ENCODE measurements at places on chromosomes 2 and 18.

GRCh38 chr2:78606895-78607294, 418.6 kb upstream of the REG3G start:
- no peak for DNase-seq

- DNase-seq = no peak
Observed at GRCh38 chr18:76977684-76978232, 154.8 kb downstream of the MBP start.

GRCh38 chr2:43124687-43125057, 101.7 kb downstream of the ZFP36L2 start:
- no peak for DNase-seq

DNA sequence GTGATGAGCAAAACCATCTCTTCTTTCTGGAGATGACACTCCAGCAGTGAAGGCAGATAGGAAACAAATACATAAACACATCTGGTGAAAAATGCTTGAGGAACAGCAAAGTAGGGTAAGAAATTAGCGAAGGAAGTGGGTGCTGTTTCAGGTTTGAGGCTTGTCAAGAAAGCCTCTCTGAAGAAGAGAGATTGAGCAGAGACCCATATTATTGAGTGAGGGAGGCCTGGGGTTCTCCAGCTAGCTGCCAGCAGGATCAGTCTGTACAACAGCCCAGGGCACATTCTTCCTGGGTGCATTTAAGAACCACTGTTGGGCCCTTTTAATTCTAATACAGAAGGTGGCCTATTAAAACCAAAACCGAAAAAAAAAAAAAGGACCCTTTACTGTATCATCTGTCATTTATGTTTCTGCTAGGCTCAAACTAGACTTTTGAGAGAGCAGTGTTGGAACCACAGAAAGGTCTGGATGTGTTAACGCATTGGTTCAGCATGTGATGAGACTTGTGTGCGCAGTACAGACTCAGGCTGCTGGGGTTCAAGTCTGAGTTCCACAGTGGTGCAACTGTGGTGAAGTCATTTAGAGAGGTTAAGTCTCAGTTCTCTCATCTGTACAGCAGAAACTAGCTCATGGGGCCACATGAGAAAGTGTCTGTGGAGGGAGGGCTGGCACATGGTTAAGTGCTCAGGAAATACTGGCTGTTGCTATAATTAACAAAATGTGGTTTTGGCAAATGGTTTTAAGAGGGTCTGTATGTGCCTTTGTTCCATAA, 28.9 kb downstream of the MGAT5 start:
- DNase-seq = peak; percentile 94

DNA sequence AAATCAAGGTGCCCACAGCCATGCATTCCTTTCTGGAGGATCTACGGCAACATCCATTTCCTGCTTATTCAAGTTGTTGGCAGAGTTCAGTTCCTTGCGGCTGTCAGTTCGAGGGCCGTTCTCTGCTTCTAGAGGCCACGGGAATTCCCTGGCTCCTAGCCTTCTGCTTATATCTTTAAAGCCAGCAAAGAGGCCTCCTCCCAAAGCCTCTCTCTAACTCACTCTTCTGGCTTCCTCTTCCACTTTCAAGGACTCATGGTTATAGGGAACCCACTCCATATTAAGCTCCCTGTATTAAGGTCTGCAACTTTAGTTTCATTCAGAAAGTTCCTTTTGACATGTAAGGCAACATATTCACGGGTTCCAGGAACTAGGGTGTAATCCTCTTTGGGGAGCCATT, 150.1 kb upstream of the RMP24 start:
- DNase-seq = no peak

DNA sequence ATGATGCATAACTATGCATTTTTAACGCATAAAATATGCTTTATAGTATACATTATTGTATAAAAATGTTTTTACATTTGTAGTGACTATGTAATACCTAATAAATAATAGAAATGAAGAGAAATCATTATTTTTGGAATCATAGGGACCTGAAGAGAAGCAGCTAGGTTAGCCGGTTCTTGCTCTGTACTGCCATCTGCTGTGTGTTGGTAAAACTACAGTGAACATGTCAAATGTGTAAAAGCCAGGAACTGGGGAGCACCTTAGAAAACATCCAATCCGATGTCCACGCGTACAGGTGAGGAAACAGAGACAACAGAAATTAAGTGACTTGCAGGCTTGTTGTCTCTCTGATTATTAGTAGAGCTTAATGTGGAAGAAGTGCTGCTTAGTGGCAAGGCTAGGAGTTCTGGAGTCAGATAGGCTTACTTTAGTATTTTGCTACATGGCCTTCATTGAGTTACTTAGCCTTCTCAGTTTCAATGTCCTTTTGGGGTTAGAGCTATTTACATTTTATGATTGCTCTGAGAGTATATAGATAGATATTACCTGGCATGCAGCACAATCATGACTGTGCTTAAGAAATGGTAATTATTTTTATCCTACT, 386.5 kb downstream of the DLGAP1 start:
- DNase-seq = peak; percentile 5
